ENCODE measurements at places on chromosomes 6 and 20. TPM values are rescaled to one million over a fixed set of nuclear protein-coding genes. Genes with fewer than 3 reads are reported as not detected.
A peak's percentile ranks its signal among the peaks of the same experiment; 100 is the strongest.

GRCh38 chr20:38831049-38831691 lies 25.7 kb downstream of the PPP1R16B start:
- H3K4me1 ChIP-seq = no peaks in the 10 kb centered on the region
- H3K27ac ChIP-seq = no peak overlapping the region
- no peaks in the 10 kb centered on the region for H3K27me3 ChIP-seq
- H3K4me3 ChIP-seq = no peak overlapping the region

FRMD1 gene
- total RNA-seq = not detected

- H3K27me3 ChIP-seq = no peaks in the 10 kb centered on the region
- H3K36me3 ChIP-seq = peaks cover 6% of the 10 kb centered on the region
- no peak for DNase-seq
- H3K27ac ChIP-seq = no peak overlapping the region
- peaks cover 12% of the 10 kb centered on the region for H3K4me1 ChIP-seq
Measured at GRCh38 chr20:64074184-64074789, 5.0 kb downstream of the RGS19 start.

- no peak overlapping the region for H3K4me3 ChIP-seq
- H3K36me3 ChIP-seq = no peaks in the 10 kb centered on the region
- H3K4me1 ChIP-seq = no peaks in the 10 kb centered on the region
- H3K27ac ChIP-seq = no peak overlapping the region
Measured at GRCh38 chr6:99369533-99369932, 20.1 kb upstream of the FAXC start.

DNA sequence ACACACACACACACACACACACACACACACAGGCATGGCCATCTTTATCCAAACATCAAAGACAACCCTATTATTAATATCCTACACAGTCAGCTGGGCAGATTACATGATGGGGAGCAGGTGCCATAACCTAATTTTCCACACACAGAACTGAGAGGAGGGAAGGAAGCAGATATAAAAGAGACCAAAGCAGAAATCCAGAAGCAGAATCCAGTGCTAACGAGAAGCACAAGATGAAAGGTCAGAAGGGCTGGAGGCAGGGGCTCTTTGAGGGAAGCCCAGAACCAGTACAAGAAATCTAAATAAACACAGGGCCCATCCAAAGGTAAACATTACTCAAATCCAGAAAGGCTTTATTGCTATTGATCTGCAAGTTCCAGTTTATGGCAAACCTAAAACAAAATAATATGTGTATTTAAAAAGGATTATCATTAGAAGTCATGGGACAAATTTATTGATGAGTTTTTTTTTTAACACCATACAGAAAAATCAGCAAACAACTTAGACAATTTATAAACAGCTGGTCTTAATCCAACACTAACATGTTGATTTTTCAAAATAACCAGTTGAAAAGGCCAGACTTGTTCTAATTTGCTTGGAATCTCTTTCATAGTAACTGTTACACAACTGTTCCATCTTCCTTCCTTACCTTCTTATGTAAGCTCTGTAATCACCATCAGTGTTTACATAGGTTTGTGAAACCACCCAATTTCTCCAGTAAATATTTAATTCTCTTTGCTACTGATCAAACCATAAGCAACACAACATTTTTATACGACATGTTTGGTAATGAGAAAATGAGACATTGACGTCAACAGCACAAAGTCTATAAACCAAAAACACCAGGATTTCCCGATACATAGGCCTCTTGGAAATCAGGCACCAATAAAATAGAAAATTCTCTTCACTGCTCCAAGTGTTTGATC lies 34.2 kb downstream of the SLC23A2 start:
- no peaks in the 10 kb centered on the region for H3K27me3 ChIP-seq
- no peak overlapping the region for H3K4me3 ChIP-seq
- DNase-seq = no peak
- H3K36me3 ChIP-seq = no peaks in the 10 kb centered on the region
- H3K4me1 ChIP-seq = no peaks in the 10 kb centered on the region
- no peak overlapping the region for H3K27ac ChIP-seq

- no peaks in the 10 kb centered on the region for H3K36me3 ChIP-seq
- H3K27ac ChIP-seq = peak overlapping the region; percentile 72
- peaks cover 20% of the 10 kb centered on the region for H3K4me1 ChIP-seq
- H3K4me3 ChIP-seq = no peak overlapping the region
- peak; percentile 59 for DNase-seq
Measured at GRCh38 chr6:18536591-18537055, 149.5 kb downstream of the RNF144B start.

- H3K4me1 ChIP-seq = no peaks in the 10 kb centered on the region
- H3K4me3 ChIP-seq = no peak overlapping the region
- no peaks in the 10 kb centered on the region for H3K27me3 ChIP-seq
- no peaks in the 10 kb centered on the region for H3K36me3 ChIP-seq
- no peak overlapping the region for H3K27ac ChIP-seq
Measured at GRCh38 chr6:13278991-13279390, 49.3 kb downstream of the TBC1D7 start.

GRCh38 chr6:79134699-79135474 lies 56.8 kb upstream of the PHIP start:
- H3K27ac ChIP-seq = no peak overlapping the region
- no peaks in the 10 kb centered on the region for H3K27me3 ChIP-seq
- H3K36me3 ChIP-seq = no peaks in the 10 kb centered on the region
- no peak for DNase-seq
- H3K4me1 ChIP-seq = no peaks in the 10 kb centered on the region

GRCh38 chr6:118319894-118320649 lies 228.0 kb upstream of the PLN start:
- no peaks in the 10 kb centered on the region for H3K4me1 ChIP-seq
- H3K27me3 ChIP-seq = peaks cover 64% of the 10 kb centered on the region
- no peaks in the 10 kb centered on the region for H3K36me3 ChIP-seq
- H3K4me3 ChIP-seq = no peak overlapping the region
- no peak for DNase-seq
- H3K27ac ChIP-seq = no peak overlapping the region

- H3K27me3 ChIP-seq = no peaks in the 10 kb centered on the region
- H3K27ac ChIP-seq = no peak overlapping the region
- no peaks in the 10 kb centered on the region for H3K4me1 ChIP-seq
- no peaks in the 10 kb centered on the region for H3K36me3 ChIP-seq
- DNase-seq = no peak
Measured at GRCh38 chr6:48199499-48199898, 88.5 kb upstream of the PTCHD4 start.

GRCh38 chr20:19120569-19120968 lies 91.9 kb upstream of the SLC24A3 start:
- no peak for DNase-seq
- no peaks in the 10 kb centered on the region for H3K4me1 ChIP-seq
- no peaks in the 10 kb centered on the region for H3K27me3 ChIP-seq
- no peaks in the 10 kb centered on the region for H3K36me3 ChIP-seq
- H3K4me3 ChIP-seq = no peak overlapping the region

FITM2 gene
- 5.7 TPM for total RNA-seq

DNA sequence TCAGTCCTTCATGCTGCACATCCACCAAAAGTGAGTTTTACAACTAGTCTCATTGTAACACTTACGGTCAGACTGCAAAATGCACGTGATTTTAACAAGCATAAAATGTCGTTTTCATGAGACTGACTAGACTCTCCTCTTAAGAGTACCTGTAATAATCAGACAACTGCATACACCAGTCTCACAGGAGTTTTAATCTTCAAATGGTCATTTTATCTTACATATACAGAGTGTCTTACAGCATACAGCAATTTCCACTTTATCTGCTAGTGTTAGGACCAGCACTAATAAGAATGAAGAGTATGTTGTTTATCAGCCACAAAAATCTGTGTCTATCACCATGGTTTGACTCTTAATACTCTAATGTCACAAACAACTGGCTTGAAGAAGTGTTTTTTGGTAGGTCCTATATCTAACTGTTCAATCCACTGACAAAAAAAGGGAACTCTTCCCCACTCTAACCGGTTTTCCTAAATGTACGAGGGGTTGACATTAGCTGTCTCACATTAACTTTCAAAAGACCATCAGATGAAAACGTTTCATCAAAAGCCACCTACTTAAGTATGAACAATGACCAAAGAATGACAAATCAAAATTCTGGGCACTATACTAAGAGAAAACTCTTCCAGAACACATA lies 1.5 kb upstream of the ASF1A start:
- H3K27ac ChIP-seq = peak overlapping the region; percentile 71
- H3K4me3 ChIP-seq = peak overlapping the region; percentile 81
- H3K27me3 ChIP-seq = no peaks in the 10 kb centered on the region

- DNase-seq = no peak
- H3K36me3 ChIP-seq = no peaks in the 10 kb centered on the region
- no peaks in the 10 kb centered on the region for H3K4me1 ChIP-seq
- no peak overlapping the region for H3K27ac ChIP-seq
- H3K4me3 ChIP-seq = no peak overlapping the region
Measured at GRCh38 chr6:150156460-150156859, 13.6 kb downstream of the PPP1R14C start.

EBF4 gene
- 1.2 TPM for total RNA-seq

DNA sequence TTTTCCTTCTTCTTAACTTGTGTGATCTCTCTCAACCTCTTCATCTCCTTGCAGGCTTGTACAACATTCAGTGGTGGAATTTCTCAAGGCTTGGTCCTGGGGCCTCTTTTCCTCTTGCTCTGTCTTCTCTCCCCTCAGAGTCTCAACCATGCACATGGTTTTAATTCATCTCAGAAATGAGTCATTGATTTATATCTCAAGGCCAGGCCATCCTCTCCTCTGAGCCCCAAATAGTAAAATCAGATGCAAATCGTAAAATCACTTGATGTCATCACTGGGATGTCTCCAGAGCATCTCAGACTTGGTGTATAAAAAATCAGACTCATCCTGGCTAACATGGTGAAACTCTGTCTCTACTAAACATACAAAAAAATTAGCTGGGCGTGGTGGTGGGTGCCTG lies 85.0 kb downstream of the FNDC1 start:
- H3K4me1 ChIP-seq = peaks cover 5% of the 10 kb centered on the region
- no peaks in the 10 kb centered on the region for H3K27me3 ChIP-seq
- no peaks in the 10 kb centered on the region for H3K36me3 ChIP-seq
- DNase-seq = no peak
- no peak overlapping the region for H3K4me3 ChIP-seq

DNA sequence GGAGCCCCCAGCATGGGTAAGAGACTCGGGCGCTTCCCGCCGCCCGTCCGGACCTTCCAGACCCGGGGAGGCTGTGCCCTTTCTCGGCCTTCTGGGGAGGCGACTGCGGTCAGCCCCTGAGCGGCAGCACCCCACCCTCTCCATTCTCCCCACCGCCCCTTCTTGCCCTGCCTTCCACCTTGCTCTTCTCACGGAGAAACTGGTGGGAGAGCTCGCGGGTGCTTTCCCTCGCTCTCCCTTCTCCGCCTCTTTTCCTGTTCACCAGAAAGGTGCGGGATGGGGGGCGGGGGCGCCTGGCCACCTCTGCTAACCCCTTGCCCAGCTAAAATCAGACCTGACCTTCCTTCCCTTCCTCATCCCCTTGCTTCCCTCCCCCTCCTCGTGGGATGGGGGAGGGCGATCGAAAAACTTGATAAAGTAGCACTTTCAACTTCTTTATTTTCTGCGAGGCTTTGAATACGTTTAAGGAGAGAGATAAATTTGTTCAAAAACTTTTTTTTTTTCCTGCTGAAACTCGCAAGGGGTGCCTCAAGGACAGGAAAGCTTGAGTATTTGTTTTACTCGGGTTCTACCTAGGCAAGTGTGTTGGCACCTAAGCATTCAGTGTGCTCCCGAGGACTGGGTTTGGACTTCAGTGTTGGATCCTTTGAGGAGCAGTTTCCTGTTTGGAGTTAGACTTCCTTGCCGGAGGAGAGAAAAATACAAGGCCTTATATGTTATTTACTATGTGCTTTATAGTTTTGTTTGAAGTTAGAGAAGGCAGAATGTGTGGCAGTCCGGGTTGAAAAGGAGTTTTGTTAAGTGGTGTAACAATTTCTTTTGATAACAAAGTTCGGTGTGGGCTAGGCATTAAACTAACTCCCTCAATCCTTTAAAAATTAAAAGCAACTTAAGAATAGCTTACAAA lies 897 bp downstream of the CD2AP start:
- H3K36me3 ChIP-seq = no peaks in the 10 kb centered on the region
- peaks cover 12% of the 10 kb centered on the region for H3K4me1 ChIP-seq
- peak overlapping the region; percentile 92 for H3K4me3 ChIP-seq
- no peaks in the 10 kb centered on the region for H3K27me3 ChIP-seq
- peak overlapping the region; percentile 90 for H3K27ac ChIP-seq
- DNase-seq = peak; percentile 39

- no peaks in the 10 kb centered on the region for H3K27me3 ChIP-seq
- no peak overlapping the region for H3K27ac ChIP-seq
- no peak overlapping the region for H3K4me3 ChIP-seq
- no peaks in the 10 kb centered on the region for H3K36me3 ChIP-seq
- no peak for DNase-seq
Measured at GRCh38 chr6:73614802-73615201, 39.0 kb downstream of the SLC17A5 start.

- DNase-seq = no peak
- no peaks in the 10 kb centered on the region for H3K36me3 ChIP-seq
- no peaks in the 10 kb centered on the region for H3K27me3 ChIP-seq
- no peak overlapping the region for H3K4me3 ChIP-seq
- H3K4me1 ChIP-seq = no peaks in the 10 kb centered on the region
- H3K27ac ChIP-seq = no peak overlapping the region
Measured at GRCh38 chr6:159056899-159057298, 12.1 kb upstream of the TAGAP start.

GRCh38 chr6:148193063-148193680 lies 149.5 kb upstream of the SASH1 start:
- H3K4me3 ChIP-seq = no peak overlapping the region
- H3K27me3 ChIP-seq = no peaks in the 10 kb centered on the region
- H3K36me3 ChIP-seq = no peaks in the 10 kb centered on the region
- no peak overlapping the region for H3K27ac ChIP-seq

DNA sequence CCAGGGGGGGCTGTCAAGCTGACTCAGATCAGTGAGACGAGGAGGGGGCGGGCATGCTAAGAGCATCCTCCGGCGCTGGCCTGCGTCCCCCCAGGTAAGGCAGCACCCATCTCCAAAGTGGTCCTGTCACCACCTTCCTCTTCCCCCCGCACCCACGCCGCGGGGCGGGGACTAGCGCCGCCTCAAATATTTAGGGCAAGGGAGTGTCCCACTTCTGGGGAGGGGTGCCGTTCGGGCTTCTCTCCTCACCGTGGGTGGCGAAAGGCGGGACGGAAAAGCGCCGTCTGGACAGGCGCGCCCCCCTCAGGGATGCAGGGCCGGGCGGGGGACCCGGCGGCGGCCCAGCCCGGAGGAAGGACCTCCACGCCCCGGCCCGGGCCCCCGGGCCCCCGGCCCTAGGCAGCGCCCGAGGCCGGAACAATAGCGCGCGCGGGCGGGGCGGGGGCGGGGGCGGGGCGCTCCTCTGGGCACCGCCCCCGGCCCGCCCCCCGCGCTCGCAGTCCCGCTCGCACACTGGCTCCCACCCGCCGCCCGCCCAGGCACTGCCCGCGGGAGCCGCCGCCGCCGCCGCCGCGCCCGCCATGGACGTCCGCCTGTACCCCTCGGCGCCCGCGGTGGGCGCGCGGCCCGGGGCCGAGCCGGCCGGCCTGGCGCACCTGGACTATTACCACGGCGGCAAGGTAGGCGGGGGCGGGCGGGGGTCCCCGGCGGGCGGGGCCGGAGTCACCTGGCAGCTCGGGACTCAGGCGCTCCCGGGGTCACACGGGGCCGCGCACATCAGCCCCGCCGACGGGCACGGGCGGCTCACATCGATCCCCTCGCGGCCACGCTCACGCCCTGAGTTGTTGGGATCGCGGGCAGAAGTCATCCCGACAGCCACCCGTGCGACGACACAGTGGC lies at the start of gene TOX2:
TOX2 (plus strand) TSS at position 542 of the 900 bp plus-strand sequence; CDS start at position 582, 40 bp downstream.
- no peaks in the 10 kb centered on the region for H3K36me3 ChIP-seq
- peak within 1 kb of the TSS; percentile 64 for H3K4me3 ChIP-seq
- peaks cover 19% of the 10 kb centered on the region for H3K4me1 ChIP-seq
- H3K27ac ChIP-seq = peak within 1 kb of the TSS; percentile 89

GRCh38 chr6:158285656-158286021 lies 26.6 kb upstream of the TULP4 start:
- DNase-seq = no peak
- H3K4me1 ChIP-seq = peaks cover 30% of the 10 kb centered on the region
- no peak overlapping the region for H3K27ac ChIP-seq
- H3K27me3 ChIP-seq = no peaks in the 10 kb centered on the region
